ENCODE measurements at places on chromosomes 2 and 18.

DNA sequence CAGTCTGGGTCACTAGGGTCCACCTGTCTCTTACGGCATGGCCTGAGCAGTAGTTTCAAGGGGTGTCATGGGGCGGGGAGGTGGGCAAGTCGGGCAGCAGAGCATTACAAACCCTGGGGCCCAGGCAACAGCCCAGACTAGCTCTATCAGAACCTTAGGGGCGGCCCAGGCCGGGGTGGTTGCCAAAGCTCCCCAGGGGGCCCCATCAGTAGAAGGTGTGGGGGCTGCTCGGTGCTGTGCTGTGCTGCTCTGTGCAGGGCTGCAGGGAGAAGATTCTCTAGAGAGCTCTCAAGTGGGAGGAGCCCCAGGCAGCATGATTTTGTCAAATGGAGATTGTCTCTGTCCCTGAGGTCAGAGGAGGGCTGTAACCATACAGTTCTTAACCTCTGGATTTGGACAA lies 36.4 kb upstream of the SLC14A1 start:
- peak; percentile 54 for DNase-seq

GRCh38 chr2:27393225-27393624 lies 12.7 kb upstream of the ZNF513 start:
- DNase-seq = no peak

DNA sequence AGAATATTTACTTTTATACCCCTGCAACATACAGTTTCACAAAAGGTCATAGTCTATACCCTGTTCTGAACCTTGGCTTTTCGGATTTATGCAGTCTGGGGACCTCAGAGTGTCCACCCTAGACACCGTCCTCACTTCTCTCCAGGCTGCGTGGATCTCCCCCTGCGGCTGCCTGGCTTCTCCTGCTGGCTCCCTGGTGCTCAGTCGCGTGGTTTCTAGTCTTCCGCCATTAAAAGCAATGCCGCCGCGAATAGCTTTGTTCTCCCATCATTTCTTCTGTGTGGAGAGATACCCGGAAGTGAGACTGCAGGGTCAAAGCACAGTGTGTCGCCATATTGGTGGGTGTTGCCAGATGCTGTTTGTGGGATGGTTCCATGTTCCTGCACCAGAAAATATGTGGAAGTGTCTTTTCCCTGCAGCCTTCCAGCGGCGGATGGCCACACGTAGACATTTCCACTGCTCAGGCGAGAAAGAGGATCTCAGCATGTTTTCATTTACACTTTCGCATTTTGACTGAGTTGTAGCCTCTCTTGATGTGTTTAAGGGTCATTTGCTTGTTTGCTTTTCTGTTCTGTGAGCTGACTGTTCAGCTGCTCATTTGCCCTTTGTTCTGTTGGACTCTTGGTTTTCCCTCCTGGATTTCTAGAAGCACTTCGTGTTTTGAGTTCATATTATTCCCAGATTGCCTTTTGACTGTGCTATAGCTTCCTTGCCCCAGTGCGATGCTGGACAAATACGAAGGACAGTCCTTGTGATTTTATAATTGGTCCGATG lies 22.9 kb upstream of the ASB1 start:
- no peak for DNase-seq

- no peak for DNase-seq
Observed at GRCh38 chr2:84954329-84954728, 16.6 kb upstream of the KCMF1 start.

DNA sequence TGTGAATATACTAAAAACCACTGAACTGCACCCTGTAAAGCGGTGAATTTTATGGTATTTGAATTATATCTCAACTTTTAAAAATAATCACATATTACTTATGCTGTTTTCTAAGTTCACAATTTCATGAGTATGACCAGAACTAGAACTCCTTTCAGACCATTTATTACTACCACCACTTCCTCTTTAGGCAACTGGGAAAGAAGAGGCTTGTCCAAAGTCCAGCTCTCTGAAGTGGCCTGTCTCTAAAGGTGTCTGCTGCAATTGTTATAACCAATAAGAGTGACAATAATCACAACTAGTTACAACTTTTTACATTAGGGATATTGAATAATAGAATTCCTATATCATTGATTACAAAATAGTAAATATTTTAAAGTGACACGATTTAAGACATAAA lies 267.9 kb upstream of the PIK3C3 start:
- DNase-seq = no peak

DNA sequence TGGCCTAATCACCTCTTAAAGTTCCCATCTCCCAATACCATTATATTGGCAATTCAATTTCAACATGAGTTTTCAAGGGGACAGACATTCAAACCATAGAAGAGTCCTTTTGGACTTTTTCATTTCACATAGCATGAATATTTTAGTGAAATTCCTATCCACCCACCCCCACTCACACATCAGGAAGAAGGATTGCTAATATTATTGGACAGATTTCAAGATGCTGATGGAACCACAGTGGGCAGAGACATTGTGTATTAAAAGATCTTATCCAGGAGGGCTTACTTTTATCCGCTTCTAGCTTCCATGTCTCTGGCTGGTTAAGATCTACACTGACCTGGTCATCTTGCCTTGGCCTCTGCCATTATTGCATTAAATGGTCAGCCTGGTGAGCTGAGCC lies 297.4 kb upstream of the ACVR2A start:
- no peak for DNase-seq

- no peak for DNase-seq
Observed at GRCh38 chr18:26634631-26635030, 86.3 kb upstream of the KCTD1 start.

- DNase-seq = no peak
Observed at GRCh38 chr18:67132919-67133318, 383.6 kb downstream of the DSEL start.

- no peak for DNase-seq
Observed at GRCh38 chr2:202101026-202101579, 28.0 kb downstream of the KIAA2012 start.

GRCh38 chr2:201880993-201881611 lies 74.8 kb downstream of the CDK15 start:
- DNase-seq = no peak

GRCh38 chr2:11352781-11353537 lies 8.5 kb upstream of the ROCK2 start:
- DNase-seq = no peak

DNA sequence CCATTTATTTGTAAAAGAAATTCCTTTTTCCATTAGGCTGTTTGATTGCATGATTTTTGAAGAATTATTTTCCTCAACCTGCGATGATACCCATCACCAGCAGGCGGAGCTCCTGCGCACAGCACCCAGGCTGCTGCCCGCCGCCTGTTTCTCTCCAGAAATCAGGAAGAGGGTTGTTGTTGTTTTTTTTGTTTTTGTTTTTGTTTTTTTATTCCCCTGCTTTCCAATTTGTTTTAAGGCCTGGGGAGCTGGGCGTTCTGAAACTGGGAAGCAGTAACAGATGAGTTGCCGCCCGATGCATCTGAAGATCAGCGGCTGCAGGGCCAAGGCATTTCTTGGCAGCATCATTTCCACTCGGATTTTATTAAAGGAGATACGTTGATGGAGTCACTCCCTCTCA lies 132.1 kb downstream of the MBP start:
- peak; percentile 52 for DNase-seq

- no peak for DNase-seq
Observed at GRCh38 chr18:32879497-32879896, 106.7 kb upstream of the KLHL14 start.

DNA sequence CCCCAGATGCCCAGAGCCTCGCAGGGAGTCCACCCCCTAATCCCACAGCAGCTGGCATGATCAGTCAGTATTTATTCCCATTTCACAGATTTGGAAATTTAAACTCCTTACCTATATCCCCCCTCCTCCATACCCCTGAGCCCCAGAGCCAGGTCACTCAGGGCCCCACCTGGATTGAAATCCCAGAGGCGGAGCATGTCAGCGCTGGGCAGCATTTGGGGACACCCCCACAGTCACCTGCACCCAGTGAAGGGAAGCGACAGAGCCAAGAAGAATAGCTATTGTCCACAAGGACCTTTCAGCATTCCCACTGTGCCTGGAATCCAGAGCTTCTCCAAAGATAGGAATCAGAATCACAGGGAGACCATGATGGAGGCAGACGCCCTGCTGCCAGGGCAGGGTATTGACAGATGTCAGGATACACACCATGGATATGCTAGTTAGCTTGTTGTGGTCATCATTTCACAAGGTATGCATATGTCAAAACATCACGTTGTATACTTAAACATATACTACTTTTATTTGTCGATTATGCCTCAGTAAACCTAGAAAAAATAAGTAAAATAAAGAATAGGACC lies 968 bp upstream of the ASTL start:
- no peak for DNase-seq

- no peak for DNase-seq
Observed at GRCh38 chr2:127437781-127438726, 19.8 kb downstream of the PROC start.

DNA sequence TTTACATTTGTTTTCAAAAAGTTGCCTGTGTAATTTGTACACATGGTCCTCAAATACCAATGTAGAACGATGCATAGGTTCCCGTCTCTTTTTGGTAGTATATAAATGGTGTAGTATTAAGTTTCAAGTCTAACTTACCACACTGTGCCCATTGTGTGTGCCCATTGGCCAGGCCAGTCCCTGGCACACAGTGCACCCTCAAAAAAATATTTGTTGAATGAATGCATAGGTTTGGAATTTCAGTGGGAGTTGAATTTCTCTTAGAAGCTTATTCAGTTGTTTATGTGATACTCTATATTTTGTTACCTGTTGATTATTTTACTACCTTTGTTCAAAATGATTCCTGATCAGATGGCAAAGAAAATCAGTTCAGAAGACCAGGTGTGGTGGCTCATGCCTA lies 30.1 kb downstream of the IDH1 start:
- DNase-seq = no peak

DNA sequence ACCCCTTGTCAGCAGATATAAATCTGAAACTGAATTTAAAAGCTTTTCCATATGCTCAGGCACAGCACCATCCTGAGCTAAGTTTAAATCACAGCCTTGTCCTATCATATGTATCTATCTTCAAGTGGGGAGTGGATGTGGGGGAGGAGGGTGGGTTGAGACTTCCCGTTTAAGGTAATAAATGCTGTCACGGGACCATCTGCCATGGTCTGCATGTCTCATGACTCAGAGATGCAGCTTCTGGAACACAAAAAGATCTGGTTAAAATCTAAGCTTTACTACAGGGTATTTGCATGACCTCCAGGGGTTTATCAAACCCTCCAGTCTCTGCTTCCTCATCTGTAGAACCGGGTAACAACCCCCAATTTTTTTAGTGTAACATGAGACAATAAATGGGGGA lies 377.7 kb upstream of the ST6GAL2 start:
- DNase-seq = no peak

- DNase-seq = no peak
Observed at GRCh38 chr2:218223046-218223445, 6.1 kb downstream of the ARPC2 start.

GRCh38 chr2:107002735-107003134 lies 116.8 kb upstream of the ST6GAL2 start:
- DNase-seq = no peak

DNA sequence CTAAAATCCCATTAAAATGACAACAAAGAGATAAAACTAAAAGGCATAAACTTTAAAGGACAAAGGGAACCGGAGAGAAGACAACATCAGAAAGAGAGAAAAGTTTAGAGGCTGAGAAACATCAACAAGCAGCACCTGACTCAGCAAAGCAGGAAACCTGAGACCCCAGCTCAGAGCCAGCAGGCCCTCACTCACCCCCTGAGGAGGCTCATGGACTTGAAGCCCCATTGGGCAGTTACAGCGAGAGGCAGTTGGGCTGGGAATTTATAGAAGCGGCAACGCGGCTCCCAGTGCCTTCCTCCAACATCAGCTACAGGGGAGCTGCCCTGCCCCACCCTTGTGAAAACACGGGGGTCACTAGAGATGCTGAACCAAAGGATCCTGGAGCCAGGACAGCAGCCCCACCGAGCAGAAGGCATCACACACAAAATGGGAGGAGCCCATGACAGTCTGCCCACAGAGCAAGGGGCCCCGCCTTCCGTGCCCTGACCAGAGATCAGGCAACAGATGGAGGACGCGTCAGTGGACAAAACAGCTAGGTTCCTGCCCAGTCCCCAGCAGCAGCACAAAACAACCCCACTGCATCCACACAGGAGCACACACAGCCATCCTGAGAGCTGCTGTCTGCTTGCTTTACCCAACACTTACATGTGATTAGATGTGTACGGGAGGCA lies 52.7 kb downstream of the CMPK2 start:
- DNase-seq = no peak

DNA sequence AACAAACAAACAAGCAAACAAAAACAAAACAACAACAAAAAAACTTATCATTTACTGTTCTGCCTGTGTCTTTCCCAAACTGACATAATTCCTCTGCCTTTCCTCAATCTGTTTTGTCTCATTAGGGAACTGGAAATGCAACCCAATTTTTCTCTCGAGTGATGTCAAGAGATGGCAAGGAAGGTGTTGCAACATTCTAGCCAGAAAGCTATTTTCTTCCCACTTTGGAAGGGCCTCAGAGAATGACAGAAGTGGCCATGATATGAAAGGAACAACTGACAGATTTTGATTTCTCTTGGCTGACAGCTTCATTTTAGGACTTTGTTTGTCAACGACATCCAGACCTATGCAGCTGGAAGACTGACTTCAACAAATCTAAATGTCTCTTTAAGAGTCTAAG lies 24.7 kb downstream of the RND3 start:
- DNase-seq = no peak

DNA sequence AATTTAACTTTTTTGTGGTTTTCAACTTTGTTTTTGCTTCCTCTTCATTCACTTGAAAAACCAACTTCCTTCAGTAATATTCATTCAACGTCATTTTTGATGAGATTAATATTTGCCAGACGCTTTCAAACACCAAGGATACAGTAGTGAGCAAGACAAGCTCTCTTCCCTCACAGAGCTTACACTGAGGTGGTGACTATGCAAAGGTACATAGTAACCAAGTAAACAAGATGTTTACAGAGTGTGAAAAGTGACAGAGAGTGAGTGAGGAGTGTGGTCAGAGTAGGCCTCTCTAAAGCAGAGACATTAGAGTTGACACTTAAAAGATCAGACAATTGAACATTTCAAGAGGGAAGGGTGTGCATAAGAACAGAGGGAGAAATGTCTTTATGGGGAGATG lies 155.5 kb downstream of the TMEM247 start:
- no peak for DNase-seq

DNA sequence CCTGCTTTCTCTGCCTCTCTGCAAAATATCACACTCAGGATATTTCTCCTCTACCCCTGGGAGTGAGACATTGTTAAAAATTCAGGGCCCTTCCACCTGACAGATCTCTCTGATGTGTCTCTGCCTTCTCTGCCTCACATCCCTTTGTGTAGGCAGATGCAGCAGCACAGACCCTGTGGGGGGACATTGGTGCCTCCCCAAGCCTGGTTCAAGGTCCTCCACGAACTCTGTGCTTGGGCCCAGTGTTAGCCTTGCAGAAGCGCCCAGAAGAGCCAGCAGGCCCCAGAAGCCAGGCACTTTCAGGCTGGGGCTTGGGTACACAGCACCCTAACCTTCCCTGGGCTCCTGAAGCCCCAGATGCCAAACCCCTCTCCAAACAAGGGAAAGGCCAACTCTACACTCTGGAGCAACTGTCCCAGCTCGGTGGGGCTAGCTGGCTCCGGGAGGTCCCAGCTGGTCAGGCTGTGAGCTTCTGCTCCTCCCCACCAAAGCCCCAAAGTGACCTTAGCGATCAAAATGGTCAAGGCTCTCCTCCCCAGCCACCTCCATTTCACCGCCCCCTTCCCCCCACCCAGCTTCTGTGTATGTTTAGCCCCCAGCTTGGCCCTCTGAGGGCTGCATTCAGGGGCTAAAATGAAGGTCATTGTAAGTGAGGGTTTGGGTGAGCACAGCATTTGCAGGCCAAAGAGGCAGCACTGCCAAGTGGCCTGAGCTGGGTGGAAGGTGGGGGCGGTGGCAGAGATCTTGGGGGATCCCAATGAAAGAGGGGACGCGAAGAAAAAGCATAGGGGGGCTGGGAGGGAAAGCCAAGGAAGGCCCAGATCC lies 2.6 kb downstream of the HOXD9 start:
- DNase-seq = no peak
